ENCODE measurements at places on chromosomes 5 and 9. TPM values are rescaled to one million over a fixed set of nuclear protein-coding genes. Genes with fewer than 3 reads are reported as not detected.

The SHC3 gene
- total RNA-seq = 12.7 TPM

The PFN3 gene
- not detected for total RNA-seq

The SLC2A8 gene
- 20.1 TPM for total RNA-seq

The SERF1A gene
- 8.5 TPM for total RNA-seq

DNA sequence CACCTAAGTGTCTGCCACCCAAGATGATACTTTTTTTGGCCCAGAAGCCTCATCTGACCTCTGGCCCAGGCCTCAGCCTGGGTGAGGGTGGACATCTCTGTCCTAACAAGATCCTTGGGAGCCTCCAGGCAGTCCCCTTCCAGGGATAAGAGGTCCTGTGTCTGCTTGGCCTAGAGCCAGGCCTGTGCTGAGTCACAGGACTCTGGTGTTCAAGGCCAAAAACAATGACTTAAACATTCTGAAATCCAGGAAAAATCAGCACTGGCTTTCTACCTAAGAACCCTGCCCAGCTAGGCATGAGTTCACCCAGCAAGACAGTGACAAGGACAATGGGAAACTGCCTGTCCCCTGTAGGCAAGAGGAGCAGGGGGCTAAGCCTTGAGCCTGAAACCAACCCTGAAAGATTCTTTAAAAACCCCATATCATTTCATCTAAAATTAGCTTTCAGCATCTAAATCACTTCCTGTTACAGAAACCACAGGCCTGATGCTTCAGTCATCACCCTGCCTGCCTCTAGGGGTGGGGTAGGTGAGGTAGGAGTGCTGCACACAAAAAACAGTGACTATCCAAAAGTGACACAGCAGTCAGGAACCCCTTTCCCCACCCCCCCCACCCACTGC lies 29.9 kb downstream of the CSF2 start:
- H3K4me3 ChIP-seq = no peak overlapping the region
- H3K27ac ChIP-seq = peak overlapping the region; percentile 23
- no peaks in the 10 kb centered on the region for H3K36me3 ChIP-seq
- H3K4me1 ChIP-seq = no peaks in the 10 kb centered on the region
- H3K27me3 ChIP-seq = no peaks in the 10 kb centered on the region

- no peaks in the 10 kb centered on the region for H3K4me1 ChIP-seq
- no peak overlapping the region for H3K4me3 ChIP-seq
- no peak overlapping the region for H3K27ac ChIP-seq
- no peaks in the 10 kb centered on the region for H3K36me3 ChIP-seq
- DNase-seq = no peak
These were observed 821.6 kb downstream of the TLE1 start for GRCh38 chr9:80867731-80868130.

DNA sequence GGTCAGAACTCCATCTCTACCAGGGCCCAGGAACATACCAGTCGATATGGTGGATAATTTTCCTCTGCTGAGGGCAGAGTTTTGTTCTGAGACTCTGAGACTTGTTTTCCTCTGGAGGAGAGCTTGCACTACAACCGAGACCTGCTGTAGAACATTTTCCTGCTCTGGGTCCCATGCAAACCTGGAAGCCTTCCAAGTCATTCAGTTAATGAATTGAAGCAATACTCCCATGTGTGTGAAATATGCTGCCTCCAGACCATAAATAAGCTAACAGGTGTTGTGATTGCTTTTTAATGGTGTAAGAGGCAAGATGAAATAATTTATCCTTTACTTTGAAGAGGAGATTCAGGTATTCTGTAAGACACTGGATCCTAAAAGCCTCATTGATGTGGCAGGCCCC lies 372.8 kb downstream of the TMEM167A start:
- H3K4me1 ChIP-seq = no peaks in the 10 kb centered on the region
- DNase-seq = no peak
- H3K36me3 ChIP-seq = no peaks in the 10 kb centered on the region
- H3K27me3 ChIP-seq = no peaks in the 10 kb centered on the region
- no peak overlapping the region for H3K27ac ChIP-seq
- no peak overlapping the region for H3K4me3 ChIP-seq
